ENCODE measurements at places on chromosomes 12 and 14.

DNA sequence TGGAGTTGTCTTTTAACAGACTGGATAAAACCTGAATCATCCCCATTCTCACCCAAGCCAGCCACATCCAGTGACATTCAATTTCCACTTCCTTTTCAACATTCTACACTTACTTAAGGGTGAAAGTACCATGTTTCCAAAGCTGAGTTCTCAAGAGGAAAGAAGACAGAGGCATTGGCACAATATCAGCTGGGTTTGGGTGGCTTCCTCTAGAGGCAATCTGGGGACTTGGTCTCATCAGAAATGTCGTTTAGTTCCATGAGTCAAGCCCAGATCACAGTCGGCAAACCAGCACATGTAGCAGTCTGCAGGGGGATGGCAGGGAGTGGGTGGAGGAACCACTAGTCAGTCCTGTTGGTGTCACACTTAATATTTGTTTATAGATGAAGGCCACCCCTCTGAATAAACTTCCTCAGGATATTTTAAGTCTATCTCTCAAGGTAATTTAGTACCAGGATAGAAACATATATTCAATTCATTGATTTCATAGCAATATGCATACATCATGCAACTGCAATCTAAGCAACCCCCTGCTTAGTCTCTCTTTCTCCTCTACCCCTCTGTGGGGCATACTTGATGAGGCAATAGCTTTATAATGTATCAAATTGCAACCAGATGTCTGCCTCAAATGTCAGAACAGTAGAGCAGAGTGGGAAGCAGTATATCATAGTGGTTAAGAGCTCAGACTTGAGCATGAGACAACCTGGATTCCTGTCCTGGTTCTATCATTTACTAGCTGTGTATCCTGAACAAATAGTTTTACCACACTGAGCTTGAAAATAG is 3.0 kb downstream of the SRRM4 start:
- no peak for DNase-seq

- DNase-seq = no peak
Measured at GRCh38 chr14:104693482-104694431, 4.3 kb downstream of the INF2 start.

- no peak for DNase-seq
Measured at GRCh38 chr12:90323217-90323616, 614.6 kb upstream of the ATP2B1 start.

DNA sequence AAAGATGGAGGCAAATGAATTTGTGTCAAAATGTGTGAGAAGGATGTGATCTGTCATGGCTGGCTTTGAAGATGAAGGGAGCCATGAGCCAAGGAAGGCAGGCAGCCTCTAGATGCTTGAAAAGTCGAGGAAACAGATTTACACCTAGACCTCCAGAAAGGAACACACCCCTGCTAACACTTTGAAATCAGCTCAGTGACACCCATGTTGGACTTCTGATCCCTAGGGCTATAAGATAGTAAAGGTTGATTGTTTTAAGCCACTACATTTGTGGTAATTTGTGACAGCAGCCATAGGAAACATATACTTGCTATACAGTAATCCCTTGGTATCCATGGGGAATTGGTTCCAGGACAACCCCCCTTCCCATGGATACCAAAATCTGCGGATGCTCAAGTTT is 80.5 kb upstream of the DYRK2 start:
- no peak for DNase-seq

DNA sequence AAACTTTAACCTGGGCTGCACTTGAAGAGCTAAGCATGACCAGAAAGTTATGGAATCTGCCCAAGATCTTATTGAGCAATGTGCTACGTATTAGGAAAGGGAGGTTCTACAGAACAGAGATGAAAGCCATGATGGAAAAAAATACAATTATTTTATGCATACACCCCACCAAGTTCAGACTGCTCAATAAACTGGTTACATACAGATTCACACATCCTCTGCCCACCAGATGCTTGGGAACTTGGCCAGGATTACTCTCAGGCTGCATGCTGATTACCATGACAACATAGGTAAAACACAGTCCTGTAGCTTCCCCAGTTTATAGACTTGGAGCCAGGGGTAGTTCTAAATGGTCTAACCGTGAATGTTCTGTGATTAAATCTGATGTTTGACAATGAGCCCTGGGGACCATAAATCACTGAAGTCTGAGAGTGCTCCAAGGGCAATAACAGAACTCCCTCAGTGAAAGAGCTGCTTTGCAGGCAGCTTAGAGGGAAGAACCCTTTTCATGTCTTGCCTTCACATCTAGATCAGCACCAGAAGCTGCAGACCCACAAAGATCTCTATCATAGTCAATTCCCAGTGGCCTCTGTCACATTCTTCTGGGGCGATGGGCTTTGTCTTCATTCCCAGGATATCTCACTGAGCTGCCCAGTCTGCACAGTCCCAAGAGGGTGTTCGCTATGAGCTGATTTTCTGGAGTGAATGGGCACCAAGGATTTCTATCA is 232.2 kb downstream of the EMP1 start:
- no peak for DNase-seq

- DNase-seq = no peak
Measured at GRCh38 chr14:33964599-33965317, 13.9 kb upstream of the EGLN3 start.

DNA sequence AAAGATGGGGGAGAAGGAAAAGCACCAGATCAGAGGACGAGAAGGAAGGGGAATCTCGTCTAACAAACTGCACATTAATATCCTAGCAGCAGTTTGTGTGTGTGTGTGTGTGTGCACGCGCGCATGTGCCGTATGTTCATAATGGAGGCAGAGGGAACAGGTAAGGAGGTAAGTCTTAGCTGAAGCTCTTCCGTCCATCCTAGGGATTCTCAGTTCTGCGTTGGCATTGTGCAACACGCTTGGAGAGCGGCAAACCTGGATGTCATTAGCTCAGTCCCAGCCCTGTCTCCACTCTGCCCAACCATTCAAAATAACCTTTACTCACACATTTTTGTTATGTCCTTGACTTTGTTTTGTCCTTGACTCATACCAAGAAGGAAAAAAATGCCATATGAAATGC is 1.6 kb upstream of the C1R start:
- DNase-seq = no peak

DNA sequence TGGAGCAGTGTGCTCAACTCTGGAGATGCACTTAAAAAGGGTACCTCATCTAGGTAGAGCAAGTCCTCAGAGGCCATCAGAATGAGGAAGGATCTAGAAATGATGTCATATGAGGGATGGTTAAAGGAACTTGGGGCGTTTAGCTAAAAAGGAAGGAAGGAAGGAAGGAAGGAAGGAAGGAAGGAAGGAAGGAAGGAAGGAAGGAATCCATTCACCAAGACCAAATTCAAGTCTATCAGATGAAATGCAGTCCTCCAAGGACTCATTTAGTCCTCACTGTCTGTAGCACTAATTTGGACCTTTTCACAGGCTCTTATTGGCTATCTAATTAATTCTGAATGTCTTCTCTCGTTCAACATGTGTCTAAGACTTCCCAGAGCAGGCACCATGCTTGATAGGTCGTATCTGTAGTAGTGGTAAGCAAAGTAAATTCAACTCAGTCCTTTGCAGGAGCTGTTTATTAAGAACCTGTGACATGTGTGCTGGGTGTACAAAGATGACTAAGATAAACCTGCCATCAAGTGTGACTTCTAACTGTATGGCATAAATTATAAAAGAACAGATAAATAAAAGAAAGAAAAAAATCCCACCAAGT is 63.5 kb downstream of the LLPH start:
- DNase-seq = no peak

DNA sequence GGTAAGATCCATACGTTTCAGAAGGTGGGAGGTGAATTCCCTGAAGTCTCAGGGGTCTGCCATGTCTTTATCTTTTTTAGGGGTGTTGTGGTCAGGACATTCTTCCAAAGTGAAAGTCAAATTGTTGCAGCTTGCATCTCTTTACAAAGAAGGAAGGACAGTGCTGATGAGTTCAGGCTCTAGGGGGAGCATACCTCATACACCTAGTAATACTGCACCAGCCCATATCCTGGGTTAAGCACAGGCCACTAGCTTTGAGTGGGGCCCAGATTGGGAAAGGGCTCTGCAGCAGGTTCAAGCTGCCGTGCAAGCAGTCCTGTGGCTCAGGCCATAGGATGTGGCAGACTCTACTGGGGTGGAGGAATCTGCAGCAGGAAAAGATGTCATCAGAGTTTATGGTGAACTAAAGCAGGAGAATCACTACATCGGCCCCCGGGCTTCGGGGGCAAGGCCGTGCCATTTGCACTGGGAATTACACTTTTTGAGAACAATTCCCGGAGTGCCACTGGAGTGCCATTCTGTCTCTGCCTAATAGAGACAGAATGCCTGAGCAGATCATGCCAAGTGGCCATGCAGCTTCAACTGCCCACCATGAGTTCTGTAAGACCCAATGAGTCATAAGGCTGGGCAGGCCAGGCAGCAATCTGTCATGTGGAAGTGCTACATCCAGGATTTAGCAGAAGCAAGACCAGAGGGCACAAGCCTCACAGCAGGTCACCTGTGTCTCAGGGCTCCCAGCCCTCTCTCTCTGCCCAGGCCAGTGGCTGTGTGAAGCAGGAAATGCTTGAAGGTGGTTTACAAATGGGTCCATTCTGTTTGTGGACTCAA is 32.3 kb downstream of the DIO3 start:
- DNase-seq = no peak

DNA sequence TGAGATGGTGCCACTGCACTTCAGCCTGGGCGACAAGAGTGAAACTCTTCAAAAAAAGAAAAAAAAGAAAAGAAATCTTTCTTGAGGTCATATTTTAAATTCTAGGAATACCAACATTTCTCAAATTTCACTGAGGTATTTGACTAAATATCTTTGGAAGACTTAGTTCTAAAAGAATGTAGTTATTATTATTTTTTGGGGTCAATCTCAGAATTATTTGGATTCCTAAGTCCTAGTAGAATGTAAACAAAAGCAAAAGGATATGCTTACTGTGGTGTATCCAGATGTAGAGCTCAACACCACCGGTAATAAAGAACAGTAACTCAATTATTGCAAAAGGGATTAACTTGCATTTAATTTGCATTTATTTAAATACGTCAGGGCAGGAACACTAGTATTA is 25.0 kb downstream of the PRICKLE1 start:
- DNase-seq = no peak

DNA sequence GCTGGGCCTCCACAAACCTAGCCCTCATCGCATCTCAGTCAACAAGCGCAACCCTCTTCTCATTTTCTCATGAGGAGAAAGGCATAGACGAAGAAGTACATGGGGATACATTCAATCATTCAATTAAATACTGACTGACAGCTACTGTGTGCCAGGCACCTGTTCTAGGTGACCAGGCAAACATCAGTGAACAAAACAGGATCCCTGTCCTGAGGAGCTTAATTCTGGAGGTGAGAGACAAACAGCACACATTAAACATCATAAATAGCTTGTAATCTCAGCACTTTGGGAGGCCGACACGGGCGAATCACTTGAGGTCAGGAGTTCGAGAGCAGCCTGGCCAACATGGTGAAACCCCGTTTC is 362 bp upstream of the ACYP1 start:
- DNase-seq = no peak

DNA sequence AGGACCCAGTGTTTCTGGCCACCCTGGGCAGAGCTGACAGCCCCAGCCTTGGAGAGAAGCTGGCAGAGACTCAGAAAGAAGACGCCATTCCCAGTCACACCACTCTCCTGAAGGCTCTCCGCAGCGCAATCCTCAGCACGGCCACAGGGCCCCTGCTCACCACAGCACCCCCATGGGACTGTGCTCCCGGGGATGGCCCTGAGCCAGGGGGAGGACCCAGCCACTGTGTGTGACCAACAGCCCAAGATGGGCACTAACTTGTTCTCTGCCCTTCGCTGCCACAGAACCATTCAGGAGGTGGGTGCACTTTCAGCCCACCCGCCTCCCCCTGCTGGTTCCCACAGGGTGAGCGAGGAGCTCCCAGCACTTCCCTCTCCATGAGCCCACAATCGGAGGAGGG is 57.1 kb downstream of the CCNK start:
- no peak for DNase-seq

DNA sequence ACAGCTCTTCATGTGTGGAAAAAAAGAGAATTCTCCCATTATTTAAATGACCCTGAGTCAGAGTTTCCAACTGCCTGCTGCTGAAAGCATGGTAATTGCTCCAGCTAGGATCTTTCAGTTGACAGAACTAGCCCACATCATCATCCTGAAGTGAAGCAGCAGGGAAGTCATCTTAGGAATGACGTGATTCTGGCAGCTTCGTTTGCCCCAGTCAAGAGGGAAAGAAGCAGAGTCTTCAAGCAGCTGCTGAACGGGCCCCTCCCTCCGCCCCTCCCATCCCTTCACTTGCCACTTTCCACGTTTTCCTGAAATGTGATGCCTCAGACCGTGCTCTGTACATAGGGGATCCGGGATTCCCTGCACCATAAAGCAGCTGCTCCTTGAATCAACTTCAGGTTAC is 455.0 kb upstream of the TMEM132C start:
- DNase-seq = peak; percentile 25

DNA sequence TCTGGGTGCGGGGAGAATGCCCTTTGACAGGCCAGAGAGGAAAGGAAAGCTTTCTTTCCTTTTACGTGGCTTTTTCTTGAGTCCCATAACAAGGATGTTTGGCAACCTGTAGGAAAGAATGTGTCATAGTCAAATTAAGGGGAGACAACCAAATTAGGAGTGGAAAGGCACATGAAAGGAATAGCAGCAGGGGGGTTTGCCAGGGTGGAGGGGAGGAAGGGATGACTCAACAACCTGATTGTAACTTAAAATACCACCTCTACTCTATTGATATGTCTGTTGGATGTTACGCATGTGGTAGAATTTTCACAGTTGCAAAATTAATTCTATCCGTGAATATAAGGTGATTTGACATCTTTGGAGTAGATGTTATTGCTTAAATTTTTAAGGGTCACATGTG is 28.5 kb upstream of the MYBPC1 start:
- no peak for DNase-seq

- no peak for DNase-seq
Measured at GRCh38 chr14:78248501-78249090, 78.4 kb downstream of the NRXN3 start.

GRCh38 chr14:22509036-22509709 is 79.9 kb downstream of the DAD1 start:
- no peak for DNase-seq

All from occipital lobe (tissue), 3 donors.